Smooth muscle cell of the coronary artery (primary cell): ENCODE measurements at places on chromosomes 6 and 20. TPM values are rescaled to one million over a fixed set of nuclear protein-coding genes. Genes with fewer than 3 reads are reported as not detected.

Gene EPB41L1
- total RNA-seq, result 9.8 and 14.1 TPM in 2 replicates

Gene PEX3
- total RNA-seq, result 15.0 and 24.8 TPM in 2 replicates

Gene PSORS1C2
- 0.08 TPM in 1 of 2 replicates, not detected in the other for total RNA-seq

Gene MEP1A
- total RNA-seq, result not detected in 2 replicates

Gene TRIM40
- under 0.01 TPM in 1 of 2 replicates, not detected in the other for total RNA-seq

Gene BHLHE23
- total RNA-seq, result not detected in 2 replicates

Gene CDSN
- total RNA-seq, result not detected in 2 replicates

Gene SPTLC3
- 0.98 and 2.1 TPM in 2 replicates for total RNA-seq

Gene F13A1
- total RNA-seq, result 0.15 TPM in 1 of 2 replicates, not detected in the other

Gene SLC22A23
- 3.4 and 25.2 TPM in 2 replicates for total RNA-seq
